Bronchial epithelial cell (primary cell): ENCODE measurements at places on chromosomes 12 and 14.

DNA sequence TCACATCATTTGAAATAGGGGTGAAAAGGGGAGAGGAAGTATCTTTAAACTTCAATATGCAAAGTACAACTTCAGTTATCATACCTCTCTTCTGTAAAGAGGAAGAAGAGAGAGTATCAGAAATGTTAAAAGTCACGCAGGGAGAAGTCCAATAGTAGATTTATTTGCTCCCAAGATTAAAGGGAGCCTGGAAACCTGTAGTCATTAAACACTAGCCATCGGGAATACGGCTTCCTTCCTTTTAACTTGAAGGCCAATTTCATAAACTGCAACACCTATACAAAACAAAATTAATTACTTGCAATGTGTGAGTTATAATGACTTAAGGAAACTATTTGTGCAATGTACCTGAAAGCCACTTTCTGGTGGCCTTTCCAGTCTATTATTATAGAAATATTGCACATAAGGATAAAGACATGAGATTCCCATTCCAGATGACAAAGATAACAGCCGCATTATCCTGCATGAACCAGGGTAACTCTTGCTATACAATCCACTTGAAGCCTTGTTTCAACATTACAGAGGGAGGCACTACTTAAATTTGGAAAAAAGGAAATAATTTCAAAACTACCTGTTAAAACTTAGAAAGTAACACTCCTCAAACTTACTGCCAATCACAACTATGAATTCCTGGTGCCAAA lies 4.6 kb downstream of the BTG1 start:
- DNase-seq: no peak

GRCh38 chr12:13499008-13499407 lies 302.5 kb downstream of the EMP1 start:
- no peak for DNase-seq

DNA sequence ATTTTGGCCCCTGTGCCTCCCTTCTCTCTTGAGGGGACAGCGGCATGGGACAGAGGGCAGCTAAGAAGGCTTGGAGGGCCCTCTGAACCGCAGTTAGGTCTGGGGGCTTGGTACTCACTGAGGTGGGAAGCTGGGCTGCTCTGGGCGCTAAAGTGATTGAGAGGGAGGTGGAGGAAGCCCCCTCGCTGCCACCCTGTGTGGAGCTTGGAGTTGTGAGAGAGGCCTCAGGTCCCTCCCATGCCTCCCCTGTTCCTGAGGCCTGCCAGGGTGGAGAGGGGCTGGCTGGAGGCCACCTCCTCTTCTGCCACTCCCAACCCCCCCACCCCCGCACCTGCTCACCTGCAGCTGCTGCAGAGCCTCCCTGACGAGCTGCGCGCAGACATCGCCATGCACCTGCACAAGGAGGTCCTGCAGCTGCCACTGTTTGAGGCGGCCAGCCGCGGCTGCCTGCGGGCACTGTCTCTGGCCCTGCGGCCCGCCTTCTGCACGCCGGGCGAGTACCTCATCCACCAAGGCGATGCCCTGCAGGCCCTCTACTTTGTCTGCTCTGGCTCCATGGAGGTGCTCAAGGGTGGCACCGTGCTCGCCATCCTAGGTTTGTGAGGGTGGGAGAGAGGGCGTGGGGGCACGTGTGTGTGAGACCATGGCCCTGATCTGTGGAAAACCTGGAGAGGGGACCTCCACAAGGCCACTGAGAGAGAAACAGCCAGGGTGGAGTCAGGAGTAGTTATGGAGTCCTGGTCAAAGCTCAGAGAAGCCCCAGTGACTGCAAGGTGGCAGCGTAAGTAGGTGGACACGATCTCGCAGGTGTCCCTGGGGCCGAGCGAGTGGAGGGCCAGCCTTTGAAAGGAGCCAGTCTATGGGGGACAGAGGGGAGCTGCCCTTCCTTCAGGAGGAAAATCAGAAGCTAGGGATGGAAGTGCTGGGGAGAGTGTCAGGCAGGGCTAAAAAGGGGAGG lies 11.2 kb downstream of the KCNH3 start:
- no peak for DNase-seq

GRCh38 chr12:99157946-99158345 lies 489.6 kb upstream of the GARIN6 start:
- DNase-seq: peak; percentile 2

DNA sequence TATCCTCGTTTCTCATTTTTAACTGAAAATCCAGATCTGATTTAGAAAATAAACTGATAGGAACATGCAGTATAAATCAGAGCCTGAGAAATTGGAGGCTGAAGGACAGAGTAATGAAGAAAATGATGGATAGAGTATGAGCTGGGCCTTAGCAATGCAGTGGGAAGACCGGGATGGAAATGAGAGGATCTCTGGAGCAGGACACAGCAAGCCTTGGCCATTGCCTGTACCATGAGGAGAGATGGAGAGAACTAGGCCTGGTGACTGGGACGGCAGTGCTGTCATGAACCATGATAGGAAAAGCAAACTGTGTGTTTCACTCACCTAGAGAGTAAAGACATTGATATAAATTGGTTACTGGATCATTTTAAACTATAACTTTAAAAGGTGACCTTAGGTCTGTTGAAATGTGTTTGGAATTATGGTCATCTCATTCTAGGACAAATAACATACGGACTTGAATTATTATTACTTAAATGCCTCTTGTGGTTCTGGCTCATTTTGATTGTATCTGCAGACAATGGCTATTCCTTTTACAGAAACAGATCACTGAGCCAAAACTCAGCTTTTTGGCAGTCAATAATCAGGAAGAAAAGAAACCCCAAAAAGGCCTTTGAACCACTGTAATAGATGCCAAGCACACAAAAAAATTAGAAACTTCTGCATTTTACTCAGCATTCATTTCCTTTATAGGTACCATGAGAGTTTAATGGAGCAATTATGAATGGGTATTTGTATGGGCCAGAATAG lies 251.9 kb upstream of the PRKD1 start:
- no peak for DNase-seq

DNA sequence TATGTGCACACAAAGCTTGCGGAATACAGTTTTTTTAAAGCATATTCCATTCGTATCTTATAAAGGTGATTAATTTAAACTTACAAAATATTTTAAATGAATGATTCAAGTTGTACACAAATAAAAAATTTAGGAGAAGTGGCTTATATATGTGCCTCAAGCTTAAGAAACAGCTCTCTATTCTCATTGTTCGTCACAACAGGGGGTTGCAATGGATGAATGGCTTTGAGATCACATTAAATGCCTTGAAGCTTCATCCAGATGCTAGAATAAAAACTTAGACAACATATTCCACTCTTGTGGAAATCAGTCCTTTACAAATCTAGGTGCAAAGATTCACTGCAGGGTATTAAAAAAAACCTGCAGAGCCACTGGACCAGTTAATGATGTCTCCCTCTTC lies 303.9 kb upstream of the LRFN5 start:
- DNase-seq: no peak

- no peak for DNase-seq
Observed at GRCh38 chr12:57216014-57216911, at the start of gene NXPH4. Gene NXPH4, plus strand, starts transcription at chr12:57216794. Its CDS starts 176 bp downstream, at chr12:57216970.

GRCh38 chr14:95915330-95915729 lies 38.7 kb downstream of the TUNAR start:
- DNase-seq: no peak

DNA sequence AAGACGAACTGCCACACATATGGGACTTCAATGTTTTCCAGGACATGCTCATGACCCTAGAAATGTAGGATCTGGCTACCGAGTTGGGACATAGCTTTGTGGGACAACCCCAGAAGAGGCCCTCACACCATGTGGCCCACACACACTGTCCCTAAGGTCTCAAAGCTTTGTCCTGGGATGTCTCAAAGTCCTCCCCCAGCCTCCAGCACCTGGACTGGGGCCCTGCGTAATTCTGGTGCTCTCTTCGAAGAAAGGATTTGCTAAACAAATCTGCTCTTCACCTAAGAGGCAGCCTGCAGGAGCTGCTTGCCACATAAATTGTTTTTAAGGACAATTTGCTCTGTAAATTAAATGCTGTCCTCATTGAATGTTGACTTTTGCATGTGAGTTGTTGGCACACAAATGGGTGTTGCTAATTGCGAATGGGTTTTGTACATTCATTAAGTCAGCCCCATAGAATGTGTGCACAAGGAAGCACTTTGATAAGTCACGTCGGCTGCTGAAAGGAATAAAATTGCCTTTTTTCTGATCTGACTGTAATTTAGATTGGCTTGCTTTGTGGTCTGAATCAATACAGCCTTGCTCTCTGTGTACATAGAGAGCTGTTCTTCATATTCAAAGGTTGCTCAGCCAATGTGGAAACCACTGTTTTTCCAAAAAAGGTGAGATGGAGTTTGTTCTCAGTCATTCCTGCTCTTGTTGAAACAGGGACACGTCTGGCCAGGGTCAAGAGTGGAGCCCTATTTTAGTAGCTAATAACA lies 161.6 kb upstream of the PWP1 start:
- no peak for DNase-seq

DNA sequence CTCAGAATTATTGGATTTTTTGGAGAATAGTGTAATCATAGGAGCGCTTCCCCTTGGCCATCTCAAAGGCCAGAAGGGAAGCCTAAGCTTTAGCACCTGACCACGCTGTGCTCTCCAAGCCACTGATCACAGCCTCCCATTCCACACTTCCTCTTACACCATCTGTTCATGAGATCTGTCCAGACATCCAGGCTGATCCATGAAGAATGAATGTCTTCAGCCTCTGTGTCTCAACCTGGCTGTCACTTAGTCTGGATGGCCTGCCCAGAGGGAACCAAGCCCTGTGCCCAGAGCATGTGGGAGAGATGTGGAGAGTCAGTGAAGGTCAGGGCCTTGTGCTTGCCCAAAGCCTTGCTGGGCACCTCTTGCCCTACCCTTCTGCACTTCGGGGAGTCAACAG lies 40.5 kb downstream of the TSPAN11 start:
- no peak for DNase-seq

- no peak for DNase-seq
Observed at GRCh38 chr12:121657305-121658008, 12.0 kb downstream of the MORN3 start.

DNA sequence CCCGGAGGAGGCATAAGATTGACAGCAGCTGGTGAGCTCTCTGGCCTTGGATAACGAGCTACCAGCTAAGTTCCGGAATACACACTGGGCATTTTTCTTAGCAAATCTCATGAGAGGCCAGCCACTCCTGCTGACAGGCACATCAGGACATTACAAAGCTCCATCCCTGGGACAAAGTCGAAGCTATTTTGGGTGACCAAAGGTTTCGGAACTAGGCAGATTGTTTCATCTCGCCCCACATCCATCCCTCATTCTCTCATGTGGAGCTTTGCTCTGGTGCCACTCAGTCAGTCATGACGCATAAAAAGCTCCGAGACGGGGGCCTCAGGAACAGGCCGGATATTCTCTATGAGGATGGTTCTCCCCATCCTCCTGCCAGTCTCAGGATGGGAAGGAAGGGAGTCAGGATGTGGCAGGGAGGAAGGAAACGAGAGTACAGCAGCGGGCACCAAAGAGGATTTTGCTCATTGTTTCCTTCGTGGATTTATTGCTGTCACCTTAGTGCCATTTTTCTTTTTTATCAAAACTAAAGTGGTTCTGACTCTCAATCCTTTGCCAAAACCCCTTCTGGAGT lies 253.1 kb upstream of the FKBP4 start:
- DNase-seq: no peak

DNA sequence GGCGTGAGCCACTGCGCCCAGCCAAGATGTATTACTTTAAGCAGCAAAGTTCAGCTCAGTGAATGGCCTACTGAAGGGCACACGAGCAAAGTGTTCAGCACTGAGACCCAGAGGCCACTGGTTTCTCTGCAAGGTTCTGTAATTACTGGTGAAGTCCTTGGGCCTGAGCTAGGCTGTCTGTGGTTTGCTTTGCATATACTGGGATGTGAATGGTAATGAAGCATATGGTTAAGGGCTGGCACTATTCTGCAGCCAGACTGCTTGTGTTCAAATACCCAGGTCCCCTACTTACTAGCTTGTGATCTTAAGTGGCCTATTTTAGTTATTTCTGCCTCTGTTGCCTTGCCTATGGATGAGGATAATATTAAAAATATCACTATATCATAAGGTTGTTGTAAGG lies 72.0 kb downstream of the LLPH start:
- DNase-seq: no peak

- peak; percentile 34 for DNase-seq
Observed at GRCh38 chr14:36662543-36663403, 1.1 kb downstream of the PAX9 start.

GRCh38 chr12:98998697-98999299 lies 353.7 kb downstream of the APAF1 start:
- peak; percentile 45 for DNase-seq

- no peak for DNase-seq
Observed at GRCh38 chr14:63759456-63759855, 31.6 kb upstream of the SGPP1 start.

GRCh38 chr12:4518106-4518728 lies 20.5 kb upstream of the RAD51AP1 start:
- DNase-seq: peak; percentile 52

DNA sequence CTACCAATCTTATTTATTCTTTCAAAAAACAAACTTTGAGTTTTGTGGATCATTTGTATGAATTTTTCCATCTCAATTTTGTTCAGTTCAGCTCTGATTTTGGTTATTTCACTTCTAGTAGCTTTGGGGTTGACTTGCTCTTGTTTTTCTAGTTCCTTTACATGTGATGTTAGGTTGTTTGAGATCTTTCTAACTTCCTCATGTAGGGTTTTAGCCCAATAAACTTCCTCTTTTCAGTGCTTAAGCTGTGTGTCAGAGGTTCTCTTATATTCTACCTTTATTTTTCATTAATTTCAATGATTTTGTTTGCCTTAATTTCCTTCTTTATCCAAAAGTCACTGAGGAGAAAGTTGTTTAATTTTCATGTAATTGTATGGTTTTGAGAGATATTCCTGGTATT lies 860.4 kb upstream of the FBXO33 start:
- DNase-seq: no peak

- DNase-seq: no peak
Observed at GRCh38 chr14:105019861-105020814, 745 bp downstream of the CDCA4 start.

- DNase-seq: no peak
Observed at GRCh38 chr14:87628129-87628528, 364.9 kb downstream of the GALC start.

- no peak for DNase-seq
Observed at GRCh38 chr12:46177837-46178608, 90.8 kb downstream of the SLC38A1 start.

- no peak for DNase-seq
Observed at GRCh38 chr12:63410197-63410596, 258.1 kb downstream of the DPY19L2 start.

- DNase-seq: no peak
Observed at GRCh38 chr14:101504096-101504948, 57.0 kb upstream of the DIO3 start.

DNA sequence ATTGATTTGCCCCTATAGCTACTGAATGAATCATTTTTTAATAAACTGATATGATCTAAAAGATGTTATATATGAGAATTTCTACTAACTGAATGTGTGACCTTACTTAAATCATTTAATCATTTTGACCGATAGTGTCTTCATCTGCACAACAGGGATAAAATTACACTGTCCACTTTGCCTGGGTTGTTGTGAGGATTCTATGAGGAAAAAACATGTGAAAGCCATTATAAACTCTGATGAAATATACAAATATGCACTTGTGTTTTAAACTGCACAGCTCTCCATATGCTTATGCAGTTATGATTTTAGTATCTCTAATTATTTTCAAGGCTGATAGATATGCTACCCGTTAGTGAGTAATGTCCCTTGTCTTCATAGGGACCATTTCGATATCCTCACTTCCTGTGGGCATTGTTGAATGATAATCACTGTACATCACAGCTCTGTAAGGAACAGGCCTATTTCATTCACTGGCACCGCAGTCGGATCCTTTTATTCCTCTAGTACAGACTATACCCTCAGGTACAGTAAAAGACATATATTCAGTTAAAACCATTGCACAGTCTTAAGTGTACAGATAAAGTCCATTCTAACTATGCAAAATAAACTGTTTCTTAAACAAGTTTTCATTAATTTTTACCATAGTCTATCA lies 88.7 kb upstream of the RAP1B start:
- no peak for DNase-seq
